ENCODE measurements at places on chromosomes 12 and 14.

DNA sequence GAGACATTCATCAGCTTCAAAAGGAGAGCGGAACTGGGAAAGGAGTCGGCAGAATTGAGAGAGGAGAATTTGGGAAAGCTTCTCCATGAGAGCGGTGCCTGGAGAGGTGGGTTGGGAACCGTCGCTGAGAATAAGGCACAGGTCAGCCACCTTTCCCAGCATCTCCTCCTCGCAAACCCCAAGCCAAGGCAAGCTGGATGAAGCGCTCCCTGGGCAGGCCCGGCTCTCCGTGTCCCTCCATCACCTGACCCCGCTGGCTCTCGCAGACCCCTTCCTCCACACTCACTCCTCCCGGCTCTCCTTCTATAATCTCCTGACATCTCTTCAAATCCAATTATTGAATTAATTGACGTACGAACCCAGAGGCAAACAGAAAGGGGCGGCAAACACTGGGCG is 18.9 kb upstream of the ATP5MC2 start:
- no peak for DNase-seq

DNA sequence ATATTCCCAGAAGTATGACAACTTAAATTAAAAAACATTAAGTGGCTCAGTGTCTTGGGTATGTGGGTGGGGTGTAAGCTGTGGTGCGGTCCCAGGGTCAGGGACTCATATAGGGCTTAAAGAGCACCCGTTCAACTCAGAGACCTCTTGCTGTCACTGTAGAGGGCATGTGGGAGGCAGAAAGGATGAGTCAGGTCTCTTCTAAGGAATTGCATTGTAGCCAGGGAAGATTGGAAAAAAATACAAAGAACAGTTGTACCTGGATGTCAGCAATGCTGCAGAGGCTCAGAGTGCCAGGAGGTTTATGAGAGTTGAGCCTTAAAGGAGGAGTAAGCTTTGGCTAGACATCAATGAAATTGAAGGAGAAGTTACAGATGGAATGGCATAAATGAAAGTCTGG is 104.1 kb downstream of the MYRFL start:
- no peak for DNase-seq

- peak; percentile 65 for DNase-seq
Measured at GRCh38 chr14:35287431-35288013, 4.7 kb upstream of the PSMA6 start.

DNA sequence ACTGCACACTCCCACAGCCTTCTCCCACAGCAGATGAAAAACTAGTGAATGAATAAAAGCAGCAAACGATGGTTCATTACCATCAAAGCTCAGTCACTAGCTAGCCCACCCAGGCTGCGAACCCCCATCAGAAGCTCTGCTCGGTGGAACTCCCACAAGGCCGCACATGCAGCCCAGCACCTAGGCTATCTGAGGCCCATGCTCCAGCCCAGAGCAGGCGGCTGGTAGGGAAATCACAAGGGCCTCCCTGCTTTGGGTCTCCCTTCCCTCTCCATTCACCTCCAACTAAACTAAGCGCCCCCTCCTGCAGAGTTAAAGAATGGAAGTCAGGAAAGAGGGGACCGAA is 69.0 kb downstream of the ITPK1 start:
- no peak for DNase-seq

- peak; percentile 7 for DNase-seq
Measured at GRCh38 chr12:93402333-93403311, 24.9 kb downstream of the NUDT4 start.

DNA sequence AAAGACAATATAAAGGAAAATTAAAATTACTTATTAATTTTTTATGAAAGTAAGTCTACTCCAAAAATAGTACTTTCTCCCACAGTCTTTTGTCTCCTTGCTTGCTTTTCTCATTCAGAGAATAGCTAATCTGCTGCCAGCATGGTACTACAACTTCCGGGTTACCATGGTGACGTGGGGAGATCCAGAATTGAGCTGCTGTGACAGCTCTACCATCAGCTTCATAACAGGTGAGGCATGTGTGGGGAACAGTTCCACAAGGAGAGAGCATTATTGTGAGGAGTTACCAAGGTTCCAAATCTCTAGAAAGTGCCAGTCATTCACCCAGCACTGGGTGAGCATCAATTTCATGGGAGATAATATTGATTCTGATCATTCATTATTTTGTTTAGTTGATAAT is 197.8 kb downstream of the PTPRO start:
- no peak for DNase-seq

- no peak for DNase-seq
Measured at GRCh38 chr14:90996967-90997366, 63.5 kb downstream of the RPS6KA5 start.

- no peak for DNase-seq
Measured at GRCh38 chr14:50542941-50543418, 10.6 kb upstream of the MAP4K5 start.

GRCh38 chr14:45060551-45060950 is 23.4 kb upstream of the PRPF39 start:
- no peak for DNase-seq

DNA sequence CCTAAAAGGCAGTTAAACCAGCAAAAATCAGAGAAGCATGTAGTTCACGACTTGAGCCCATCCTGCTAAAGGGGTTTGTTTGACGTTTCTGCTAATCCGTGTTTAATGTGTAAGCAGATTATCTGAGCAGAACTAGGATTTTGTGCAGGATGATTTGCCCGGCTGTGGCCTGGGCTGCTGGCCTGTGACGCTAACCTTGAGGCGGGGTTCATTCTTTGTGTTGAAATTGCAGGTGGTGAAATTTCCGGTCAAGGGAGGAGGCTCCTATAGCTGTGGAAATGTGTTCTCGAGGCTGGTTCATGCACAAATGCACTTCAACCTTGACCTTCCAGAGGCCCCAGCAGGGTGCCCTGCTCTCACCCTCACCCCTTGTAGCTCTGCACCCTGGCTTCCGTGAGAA is 63.7 kb downstream of the SLC24A4 start:
- no peak for DNase-seq

- DNase-seq: no peak
Measured at GRCh38 chr14:98799891-98800290, 472.1 kb downstream of the BCL11B start.

DNA sequence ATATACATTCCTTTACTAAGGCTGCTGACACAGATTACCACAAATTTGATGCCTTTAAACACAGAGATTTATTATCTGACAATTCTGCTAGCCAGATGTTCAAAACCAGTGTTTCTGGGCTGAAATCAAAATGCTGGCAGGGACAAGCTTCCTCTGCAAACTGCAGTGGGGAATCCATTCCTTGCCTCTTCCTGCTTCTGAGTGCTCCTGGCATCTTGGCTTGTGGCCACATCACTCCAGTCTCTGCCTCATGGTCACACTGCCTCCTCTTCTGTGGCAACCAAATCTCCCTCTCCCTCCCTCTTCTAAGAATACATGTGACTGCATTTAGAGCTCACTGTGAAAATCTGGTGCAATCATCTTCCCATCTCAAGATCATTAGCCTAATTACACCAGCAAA is 235.7 kb downstream of the TTC8 start:
- DNase-seq: no peak

DNA sequence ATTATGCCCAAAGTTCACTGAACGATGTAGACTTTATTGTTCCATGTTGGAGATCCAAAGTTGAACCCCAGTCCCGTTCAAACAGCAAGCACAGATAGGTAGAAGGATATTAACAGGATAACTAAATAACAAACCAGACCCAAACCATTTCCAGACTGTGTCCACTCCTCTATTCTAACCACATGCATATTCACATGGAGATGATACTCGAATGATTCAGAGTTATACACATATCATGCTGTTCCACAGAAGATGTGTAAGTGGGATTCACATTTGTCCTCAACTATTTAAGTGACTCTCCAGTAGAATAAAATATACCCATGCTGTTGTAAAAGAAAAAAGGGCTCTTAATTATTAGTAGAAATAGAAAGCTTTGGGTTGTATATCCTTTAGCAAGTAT is 185.9 kb downstream of the ITPR2 start:
- no peak for DNase-seq

DNA sequence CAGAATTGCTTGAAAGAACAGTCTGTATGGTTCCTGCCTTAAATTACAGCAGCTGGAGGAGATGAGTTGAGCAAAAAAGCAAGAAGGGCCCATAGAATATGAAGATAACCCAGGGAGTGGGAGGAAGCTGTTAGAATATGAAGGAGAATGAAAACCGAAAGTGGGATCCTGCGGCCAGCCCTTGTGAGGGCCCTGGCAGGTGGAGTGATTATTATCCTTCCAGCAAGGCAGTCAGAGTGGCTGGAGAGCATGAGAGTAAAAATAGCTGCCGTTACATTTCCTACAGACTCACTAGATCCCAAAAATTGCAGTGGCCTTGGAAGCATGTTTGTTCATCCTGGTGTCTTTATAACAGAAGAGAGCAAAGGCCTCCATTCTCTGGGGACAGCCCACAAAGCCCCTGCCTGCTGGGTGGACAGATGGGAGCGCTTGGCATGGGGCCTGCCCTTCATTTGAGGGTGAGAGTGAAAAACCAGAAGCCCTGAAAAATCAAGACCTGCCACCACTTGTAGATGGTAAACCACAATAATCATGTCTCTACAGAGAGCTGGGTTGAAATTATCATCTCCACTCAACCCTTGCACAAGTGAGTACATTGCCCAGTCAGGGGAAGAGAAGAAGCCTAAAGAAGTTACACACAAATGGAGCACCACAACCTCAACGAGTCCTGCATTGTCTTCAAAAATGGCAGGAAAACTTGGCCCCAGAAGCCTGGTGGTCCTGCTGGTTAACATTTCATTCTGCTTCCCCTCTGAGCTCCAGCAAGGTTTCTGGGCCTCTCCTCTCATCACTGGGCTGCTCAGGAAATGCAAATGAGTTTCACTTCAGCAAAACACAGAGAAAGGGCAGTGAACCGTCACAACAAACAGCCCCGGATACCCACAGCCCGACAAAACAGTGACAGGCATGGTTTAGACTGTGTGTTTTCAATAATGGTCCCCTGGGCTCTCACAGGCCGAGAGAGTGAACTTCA is 20.5 kb downstream of the ZDHHC22 start:
- peak; percentile 12 for DNase-seq
